ENCODE measurements at places on chromosomes 1 and 21. TPM values are rescaled to one million over a fixed set of nuclear protein-coding genes. Genes with fewer than 3 reads are reported as not detected.

DNA sequence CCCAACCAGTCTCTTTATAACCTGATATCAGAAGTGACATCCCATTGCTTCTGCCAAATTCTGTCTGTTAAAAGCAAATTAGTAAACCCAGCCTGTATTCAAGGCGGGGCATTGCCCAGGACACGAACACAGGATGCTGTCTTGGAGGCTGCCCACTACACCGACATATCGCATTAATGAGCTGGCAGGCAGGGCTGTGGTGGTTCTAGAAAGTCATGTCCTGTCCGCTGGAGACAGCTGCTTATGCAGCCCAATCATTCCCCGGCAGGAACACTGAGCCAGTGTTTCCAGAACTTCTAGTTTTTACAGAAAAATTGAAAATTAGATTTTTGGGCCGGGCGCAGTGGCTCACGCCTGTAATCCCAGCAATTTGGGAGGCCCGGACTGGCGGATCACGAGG lies 19.3 kb downstream of the C1orf167 start:
- no peak for DNase-seq

- peak; percentile 33 for DNase-seq
Measured at GRCh38 chr1:88472714-88473113, 211.4 kb upstream of the PKN2 start.

GRCh38 chr1:1441002-1441888 lies 5.8 kb downstream of the VWA1 start:
- DNase-seq: no peak

GRCh38 chr1:55860798-55861519 lies 645.8 kb upstream of the USP24 start:
- no peak for DNase-seq

The SFN gene
- not detected for polyA plus RNA-seq

DNA sequence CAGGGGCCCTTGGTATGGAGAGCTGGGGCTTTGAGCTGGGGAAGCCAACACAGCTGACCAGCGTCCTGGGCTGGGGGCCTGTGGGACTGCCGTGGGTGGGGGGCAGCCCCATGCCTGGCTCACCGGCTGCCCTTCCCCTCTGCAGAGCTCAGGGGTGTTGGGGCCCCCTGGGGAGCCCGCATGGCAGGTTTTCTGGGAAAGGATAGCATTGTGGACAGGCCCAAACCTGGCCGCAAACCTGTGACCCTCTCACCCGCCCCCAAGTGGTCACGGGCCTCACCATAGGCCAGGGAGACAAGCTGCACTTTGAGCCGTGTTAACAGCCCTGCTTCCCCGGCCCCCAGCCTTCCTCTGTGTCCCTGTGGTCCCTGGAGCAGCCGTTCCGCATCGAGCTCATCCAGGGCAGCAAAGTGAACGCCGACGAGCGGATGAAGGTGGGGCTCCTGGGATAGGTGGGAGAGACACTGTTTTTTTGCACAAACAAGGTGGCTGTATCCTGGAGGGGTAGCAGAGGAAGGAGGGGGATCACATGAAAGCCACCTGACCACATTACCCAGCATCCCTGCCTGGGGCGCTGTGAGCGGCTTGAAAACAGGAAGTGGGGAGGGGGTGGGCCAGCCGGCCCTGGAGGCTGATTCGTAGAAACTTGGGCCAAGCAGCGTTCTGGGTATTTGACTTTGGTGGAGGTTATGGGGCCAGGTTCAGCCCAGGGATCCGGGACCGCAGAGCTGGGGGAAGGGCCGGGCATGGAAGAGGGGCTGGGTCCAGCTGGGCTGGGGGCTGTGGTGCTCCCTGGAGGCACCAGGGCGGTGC lies 65.9 kb downstream of the PIK3CD start:
- DNase-seq: peak; percentile 62

- DNase-seq: no peak
Measured at GRCh38 chr1:208300084-208300770, 56.0 kb upstream of the PLXNA2 start.

- no peak for DNase-seq
Measured at GRCh38 chr1:68197461-68197860, 34.9 kb downstream of the WLS start.

The KISS1 gene
- polyA plus RNA-seq: 0.53 TPM

All from muscle of arm (tissue), 14 donors.